ENCODE measurements at places on chromosomes 11 and 22. TPM values are rescaled to one million over a fixed set of nuclear protein-coding genes. Genes with fewer than 3 reads are reported as not detected.

GRCh38 chr11:117191680-117192400 is 7.3 kb upstream of the TAGLN start:
- DNase-seq = no peak

The SIK2 gene
- 15.1 TPM for total RNA-seq

DNA sequence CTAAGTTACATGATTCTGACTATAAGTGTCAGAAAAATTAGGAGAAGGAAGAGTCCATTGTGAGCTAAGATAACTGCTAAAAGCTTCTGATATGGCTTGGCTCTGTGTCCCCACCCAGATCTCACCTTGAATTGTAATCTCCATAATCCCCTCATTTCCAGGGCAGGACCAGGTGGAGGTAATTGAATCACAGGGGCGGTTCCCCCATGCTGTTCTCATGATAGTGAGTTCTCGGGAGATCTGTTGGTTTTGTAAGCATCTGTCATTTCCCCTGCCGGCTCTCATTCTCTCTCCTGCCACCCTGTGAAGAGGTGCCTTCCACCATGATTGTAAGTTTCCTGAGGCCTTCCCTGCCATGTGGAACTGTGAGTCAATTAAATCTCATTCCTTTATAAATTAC is 230.2 kb downstream of the OPCML start:
- no peak for DNase-seq

The TMEM126B gene
- 61.6 TPM for total RNA-seq

DNA sequence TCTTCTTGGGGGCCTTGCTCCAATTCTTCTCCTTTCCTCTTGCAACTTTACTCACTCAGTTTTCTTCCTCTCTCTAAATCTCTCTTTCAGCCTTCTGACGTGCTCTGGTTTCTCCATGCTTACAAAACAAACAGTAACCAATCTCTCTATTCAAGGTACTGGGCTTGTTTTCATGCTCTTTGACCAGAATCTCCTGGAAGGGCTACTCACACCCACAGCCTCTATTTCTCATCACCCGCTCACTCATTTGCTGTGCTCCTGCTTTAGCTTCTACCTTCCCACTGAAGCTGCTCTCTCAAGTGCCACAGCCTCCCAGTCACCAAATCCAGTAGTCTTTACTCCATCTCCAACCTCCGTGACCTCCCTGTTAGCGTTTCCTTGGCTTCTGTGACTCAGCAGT is 60.4 kb downstream of the SERGEF start:
- no peak for DNase-seq

GRCh38 chr11:114197799-114198500 is 98.2 kb upstream of the NNMT start:
- DNase-seq = peak; percentile 85

DNA sequence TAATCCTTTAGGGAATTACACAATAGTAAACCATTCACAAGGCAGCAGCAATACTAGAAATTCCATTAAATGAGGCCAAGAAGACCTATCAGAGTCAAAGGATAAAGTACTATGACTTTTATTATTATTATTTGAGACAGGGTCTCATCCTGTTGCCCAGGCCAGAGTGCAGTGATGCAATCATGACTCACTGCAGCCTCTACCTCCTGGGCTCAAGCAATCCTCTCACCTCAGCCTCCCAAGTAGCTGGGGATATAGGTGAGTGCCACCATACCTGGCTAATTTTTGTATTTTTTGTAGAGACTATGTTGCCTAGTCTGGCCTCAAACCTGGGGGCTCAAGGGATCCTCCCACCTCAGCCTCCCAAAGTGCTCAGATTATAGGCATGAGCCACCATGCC is 51.8 kb downstream of the TTC28 start:
- no peak for DNase-seq

The DCDC1 gene
- total RNA-seq = 0.11 TPM

The OR4C45 gene
- not detected for total RNA-seq

- peak; percentile 46 for DNase-seq
Observed at GRCh38 chr11:107928767-107929507, 689 bp downstream of the RAB39A start.

The OR5A1 gene
- total RNA-seq = not detected

The CTSW gene
- total RNA-seq = 0.73 TPM

GRCh38 chr11:86743223-86744118 is 56.9 kb upstream of the PRSS23 start:
- DNase-seq = no peak

DNA sequence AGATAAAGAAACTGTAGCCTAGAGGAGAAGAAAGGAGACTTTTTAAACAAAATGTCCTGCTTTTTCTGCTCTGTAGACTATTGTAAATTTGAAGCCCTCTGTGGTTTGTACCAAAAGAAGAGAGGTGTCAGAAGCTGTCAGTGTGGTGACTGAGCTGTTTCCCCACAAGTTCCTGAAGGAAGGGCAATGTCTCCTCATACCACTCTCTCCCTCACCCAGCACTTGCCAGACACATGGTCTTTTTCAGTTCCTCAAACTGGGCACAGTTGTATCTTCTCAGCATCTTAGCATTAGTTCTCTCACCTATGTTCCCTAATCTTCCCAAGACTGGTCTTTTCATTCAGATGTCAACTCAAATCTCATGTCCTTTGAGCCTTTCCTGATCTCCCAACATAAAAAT is 4.3 kb downstream of the BCO2 start:
- DNase-seq = no peak

- DNase-seq = no peak
Observed at GRCh38 chr11:19751055-19751454, 38.4 kb downstream of the NAV2 start.

DNA sequence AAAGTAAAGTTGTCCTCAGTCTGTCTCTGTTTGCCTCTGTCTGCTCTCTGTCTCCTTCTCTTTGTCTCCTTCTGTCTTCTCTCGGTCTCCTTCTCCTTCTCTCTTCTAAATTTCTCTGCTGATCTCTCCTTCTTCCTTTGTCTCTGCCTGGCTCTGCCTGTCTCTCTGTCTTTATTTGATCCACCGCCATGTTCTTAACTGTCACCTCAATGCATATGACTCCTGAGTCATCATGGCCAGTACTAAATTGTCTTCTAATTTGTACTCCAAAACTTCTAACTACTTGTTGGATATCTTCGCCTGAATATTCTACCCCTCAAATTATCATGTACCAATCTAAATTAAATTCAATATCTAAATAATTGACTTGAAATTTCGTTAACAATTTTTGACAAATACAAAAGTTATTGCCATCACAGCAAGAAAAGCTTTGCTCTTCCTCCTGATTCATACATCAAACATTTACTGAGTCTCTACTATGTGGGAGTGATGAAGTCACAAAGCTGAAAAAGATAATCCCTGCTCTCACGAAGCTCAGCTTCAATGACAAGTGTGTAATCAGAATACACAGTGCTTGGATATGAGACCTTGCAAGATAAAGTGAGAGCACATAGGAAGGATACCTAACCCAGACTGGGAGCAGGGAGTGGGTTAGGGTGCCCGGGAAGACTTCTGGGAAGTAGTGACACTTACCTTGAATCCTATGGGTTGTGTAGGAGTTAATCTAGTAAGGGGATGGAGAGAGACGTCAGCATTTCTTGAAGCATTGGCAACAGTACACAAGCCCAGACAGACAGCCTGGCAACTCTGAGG is 193.0 kb downstream of the MAML2 start:
- DNase-seq = no peak

The ANKK1 gene
- not detected for total RNA-seq

DNA sequence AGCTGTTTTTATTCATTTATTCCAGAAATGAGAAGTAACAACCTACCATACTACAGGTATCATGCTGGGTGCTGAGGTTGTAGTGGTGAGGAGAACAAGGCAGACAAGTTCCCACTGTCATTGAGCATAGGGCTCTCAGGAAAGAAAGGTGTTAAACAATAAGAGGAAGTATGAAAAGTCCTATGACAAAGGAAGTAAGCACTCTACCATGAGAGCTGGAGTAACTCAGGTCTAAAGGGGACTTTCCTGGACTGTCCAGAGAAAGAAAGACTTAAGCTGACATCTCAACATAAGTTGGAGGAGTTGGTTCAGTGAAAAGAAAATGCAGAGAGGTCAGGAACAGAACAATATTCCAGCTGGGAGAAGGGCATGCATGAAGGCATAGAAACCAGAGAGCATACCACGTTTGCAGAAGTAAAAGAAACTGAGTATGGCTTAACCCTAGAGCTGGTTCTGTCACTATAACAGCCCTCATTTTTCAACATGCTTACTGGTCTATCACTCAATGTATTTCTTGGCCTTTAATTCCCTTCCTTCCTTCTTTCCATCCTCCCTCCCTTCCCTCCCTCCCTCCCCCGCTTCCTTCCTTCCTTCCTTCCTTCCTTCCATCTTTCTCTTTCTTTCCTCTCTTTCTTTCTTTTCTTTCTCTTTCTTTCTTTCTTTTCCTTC is 137.8 kb upstream of the BDNF start:
- DNase-seq = no peak

- no peak for DNase-seq
Observed at GRCh38 chr11:78100676-78101472, 21.2 kb upstream of the NDUFC2 start.

The RIMBP3C gene
- total RNA-seq = not detected

The KCNJ4 gene
- 16.6 TPM for total RNA-seq

The PHOX2A gene
- not detected for total RNA-seq

DNA sequence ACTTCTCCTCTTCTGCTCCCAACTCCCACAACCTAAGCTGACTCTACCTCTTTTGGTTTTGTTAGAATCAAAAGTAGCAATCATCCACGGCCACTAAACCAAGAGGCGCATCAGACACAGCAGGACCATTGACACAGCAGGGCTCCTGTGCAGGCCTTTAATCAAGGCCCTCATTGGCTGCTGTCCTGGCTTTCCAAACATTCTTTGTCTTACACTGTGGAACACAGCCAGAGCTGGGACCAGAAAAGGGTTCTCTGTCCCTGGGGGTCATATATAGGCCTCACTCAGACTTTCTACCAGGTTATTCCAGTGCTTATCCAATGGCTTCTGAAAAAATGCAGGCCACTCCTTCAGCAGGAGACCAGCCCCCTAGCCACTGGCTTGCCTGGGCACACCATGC is 212.7 kb upstream of the NTM start:
- no peak for DNase-seq

The SSTR3 gene
- total RNA-seq = not detected

DNA sequence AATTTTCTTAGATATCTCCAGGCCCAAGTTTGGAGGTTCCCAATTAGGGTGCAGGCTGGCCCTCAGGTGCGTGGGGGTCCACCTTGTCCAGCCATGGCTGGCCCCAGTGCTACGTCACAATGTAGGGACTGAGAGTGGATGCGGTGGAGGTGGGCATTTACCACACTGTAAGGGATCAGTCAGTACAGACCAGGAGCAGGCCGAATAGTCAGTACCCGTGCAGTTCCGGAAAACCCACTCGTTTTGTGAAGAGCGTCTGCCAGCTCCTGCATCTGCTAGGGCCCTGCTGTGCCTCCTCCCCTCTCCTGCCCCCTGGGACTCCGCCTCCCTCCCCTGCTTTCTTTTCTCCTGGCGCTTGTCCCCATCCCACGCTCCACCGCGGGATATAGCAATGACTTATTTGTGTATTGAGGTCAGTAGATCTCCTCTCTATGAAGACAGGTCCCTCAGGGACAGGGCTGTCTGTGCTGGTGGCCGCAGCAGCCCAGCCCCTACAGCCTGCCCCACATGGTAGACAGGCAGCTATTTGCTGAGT is 50.4 kb upstream of the SEPTIN5 start:
- DNase-seq = peak; percentile 73

DNA sequence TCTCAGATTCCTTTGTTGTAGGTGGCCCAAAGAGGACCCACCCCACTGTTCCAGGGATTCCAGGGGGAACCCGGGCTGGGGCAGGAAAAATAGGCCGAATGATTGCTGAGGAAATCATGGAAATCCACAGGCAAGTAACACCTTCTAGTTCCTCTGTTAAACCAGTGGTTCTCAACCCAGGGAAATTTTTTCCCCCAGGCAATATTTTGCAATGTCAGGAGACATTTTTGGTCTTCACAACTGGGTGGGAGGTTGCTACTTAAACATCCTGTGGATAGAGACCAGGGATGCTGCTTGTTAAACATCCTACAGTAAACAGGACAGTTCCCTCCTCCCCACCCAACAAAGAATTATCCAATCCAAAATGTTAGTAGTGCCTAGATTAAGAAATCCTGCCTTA is 84.7 kb downstream of the BTBD10 start:
- no peak for DNase-seq

DNA sequence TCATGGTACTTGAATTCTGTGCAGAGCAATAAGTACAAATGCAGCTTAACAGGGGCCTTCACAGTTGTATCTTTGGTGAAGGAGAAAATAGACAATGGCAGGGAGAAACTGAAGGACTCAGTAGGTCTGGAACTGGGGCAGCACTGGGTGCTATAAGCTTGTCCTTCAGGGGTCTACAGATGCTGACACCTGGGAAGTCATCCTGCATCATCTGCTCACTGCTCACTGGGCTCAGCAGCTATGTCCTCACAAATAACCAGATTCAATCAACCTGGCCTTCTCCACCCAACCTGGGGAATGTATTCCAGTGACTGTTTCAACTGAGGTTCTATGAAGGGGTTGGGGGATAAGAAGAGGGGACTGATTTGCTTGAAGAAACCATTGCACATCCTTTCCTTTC is 117.0 kb downstream of the ZNF280B start:
- no peak for DNase-seq

GRCh38 chr22:49015459-49015858 is 812.2 kb downstream of the BRD1 start:
- no peak for DNase-seq

DNA sequence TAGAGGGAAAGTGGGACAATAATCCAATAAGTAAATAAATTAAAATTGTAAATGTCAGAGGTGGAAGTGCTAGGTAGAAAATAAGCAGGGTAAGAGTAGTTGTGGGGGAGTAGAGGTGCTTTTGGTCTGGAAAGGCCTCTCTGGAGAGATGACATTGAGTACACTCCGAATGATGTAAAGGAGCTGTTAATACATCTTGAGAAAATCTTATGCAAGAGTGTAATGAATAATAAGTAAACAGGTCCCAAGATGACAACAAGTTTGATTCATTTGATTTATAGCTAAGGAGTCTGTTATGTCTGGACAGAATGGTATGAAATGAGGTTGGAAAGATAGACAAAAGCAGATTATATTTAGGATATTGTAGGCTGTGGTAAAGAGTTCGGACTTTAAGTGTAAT is 87.5 kb downstream of the TMEM135 start:
- DNase-seq = no peak

DNA sequence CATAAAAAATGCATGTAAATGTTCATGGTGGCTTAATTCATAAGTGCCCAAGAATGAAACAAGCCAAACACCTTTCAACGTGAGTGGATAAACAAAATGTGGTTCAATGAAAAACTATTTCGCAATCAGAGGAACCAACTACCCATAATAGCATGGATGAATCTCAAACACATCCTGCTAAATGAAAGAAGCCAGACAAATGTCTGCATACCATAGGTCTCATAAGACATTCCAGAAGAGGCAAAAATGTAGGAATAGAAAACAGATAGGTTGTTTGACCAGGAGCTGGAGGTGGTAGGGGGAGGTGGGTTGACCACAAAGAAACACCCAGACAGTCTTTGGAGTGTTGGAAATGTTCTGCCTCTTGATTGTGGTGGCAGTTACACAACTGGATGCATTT is 13.2 kb upstream of the OSBPL5 start:
- DNase-seq = no peak
